CD8-positive, alpha-beta memory T cell (primary cell): ENCODE measurements at places on chromosomes 13 and 19.

GRCh38 chr19:7552781-7553180 is 17.3 kb downstream of the PNPLA6 start:
- no peak for DNase-seq

DNA sequence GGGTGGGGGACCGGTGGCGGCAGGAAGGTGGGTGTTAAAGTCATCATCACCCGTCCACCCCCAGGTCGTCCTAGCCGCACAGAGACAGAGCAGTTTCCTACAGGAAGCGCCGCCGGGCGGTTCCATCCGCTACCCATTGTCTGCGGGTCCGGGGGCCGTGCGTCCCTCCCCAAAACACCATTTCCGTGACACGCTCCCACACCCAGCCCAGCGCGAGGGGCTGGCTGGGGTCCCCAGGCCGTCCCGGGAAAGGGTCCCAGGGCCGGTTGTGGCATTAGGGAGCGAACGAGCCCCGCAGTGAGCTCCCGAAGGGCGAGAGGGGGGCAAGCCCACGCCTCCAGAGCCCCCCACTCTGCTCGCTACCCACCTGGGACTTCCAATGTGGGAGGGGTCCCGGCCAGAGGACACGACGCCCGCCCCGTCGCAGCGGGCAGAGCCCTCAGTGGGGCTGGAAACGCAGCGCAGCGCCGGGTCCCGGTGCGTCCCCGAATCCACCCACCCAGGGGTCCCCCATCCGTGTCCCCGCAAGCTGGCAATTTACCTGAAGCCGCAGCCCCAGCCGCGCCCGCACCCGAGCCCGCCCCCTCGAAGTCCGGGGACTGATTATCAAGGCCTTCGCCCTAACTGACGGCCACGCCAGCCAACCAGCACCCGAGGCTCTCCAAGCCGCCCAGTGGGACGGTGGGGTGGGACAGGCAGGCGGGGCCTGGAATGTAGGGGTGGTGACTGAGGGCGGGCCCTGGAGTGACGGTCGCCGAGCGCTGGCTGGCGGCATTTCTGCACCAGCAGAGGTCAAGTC is at the start of gene KANK3:
KANK3 (minus strand) TSS at position 579 of the 799 bp plus-strand sequence. CDS start 5,434 bp downstream, outside the sequence.
- peak; percentile 93 for DNase-seq

DNA sequence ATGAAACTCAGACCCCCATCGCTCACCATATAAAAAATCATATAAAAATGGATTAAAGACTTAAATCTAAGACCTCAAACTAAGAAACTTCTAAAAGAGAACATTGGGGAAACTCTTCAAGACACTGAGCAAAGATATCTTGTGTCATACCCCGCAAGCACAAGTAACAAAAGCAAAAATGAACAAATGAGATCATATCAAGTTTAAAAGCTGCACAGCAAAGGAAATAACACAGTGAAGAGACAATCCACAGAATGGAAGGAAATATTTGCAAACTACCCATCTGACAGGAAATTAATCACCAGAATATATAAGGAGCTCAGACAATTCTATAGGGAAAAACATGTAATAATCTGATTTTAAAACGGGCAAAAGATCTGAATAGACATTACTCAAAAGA is 808.3 kb downstream of the LIG4 start:
- no peak for DNase-seq

DNA sequence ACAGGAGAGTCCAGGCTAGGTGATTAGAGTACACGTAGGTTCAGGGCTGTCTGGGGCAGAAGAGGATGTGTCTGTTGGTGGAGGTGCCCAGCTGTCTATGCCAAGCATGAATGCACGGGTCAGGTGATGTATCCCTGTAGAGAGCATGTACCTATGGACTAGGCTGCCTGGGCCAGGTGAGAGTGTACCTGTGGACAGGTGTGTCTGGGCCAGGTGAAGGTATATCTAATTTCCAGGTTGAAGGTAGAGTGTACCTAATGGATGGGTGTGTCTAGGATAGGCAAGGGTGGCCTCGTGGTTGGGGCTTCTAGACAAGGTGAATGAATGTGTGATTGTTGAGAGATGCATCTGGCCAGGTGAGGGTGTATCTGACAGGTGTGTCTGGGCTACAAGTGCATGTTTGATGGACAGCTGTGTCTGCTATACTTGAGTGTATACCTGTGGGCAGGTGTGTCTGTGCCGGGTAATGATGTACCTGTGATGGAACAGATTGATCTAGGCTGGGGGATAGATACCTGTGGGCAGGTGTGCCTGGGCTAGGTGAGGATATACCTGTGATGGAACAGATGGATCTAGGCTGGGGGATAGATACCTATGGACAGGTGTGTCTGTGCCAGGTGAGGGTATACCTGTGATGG is 15.5 kb upstream of the ZNF414 start:
- no peak for DNase-seq

DNA sequence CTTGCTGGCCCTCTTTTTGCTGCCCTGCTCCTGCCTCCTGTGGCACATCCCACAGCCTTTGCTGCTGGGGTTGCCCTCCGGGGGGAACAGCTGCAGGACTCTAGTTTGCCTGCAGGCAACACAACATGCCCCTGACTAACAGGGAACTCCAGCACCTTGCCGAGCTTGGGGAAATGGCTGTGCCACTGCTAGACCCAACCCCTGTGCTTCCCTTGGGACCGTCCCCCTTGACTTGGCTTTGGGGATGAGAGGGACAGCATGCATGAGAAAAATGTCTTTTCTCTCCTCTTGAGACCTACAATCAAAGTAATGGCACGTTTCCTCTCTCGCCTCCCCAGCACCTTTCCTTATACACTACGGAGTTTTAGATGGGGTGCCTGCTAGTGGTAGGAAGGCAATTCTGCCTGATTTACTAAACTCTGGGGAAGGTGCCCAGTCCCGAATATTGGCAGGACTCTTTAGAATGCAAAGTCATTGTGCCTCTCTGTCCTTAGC is 12.4 kb upstream of the VWA8 start:
- DNase-seq = no peak

- DNase-seq = no peak
Measured at GRCh38 chr13:33340631-33341030, 55.1 kb upstream of the STARD13 start.

GRCh38 chr19:51079481-51080110 is 3.1 kb downstream of the KLK14 start:
- no peak for DNase-seq

DNA sequence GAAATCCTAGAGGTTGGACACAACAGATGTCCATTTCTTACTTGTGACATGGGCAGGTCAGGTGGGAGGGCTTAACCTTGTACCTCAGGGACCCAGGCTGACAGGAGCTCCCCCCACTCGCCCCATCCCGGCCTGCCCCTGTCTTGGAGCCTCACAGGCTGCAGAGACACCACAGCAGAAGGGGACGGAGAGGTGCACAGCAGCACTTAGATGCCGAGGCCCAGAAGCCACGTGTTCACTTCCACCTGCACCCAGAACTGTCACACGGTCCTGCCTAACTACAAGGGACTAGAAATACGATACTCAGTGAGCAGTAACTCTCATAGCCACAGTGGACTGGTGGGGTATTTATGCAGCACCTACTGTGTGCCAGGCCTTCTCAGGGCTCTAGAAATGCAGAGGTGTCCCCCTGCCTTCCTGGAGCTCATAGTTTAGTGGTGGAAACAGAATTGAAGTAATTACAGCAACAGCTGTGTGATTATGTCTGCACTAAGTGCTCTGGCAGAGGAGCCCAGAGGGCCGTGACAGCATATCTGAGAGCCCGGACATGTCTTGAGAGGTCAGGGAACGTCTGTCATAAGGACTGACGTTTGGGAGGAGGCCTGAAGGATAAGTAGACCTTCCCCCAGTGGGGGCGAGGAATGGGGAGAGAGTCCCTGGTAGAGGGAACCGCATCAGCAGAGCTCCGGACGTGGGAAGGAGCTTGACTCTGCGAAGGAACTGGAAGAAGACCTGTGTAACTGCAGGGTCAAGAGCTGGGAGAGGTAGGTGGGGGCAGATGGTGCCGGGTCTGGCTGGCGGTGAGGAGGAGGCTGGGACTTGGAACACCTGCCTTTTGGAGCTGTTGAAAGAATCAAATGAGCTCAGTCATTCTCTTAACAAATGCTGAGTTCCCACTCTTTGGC is 130.0 kb downstream of the SIPA1L3 start:
- no peak for DNase-seq

DNA sequence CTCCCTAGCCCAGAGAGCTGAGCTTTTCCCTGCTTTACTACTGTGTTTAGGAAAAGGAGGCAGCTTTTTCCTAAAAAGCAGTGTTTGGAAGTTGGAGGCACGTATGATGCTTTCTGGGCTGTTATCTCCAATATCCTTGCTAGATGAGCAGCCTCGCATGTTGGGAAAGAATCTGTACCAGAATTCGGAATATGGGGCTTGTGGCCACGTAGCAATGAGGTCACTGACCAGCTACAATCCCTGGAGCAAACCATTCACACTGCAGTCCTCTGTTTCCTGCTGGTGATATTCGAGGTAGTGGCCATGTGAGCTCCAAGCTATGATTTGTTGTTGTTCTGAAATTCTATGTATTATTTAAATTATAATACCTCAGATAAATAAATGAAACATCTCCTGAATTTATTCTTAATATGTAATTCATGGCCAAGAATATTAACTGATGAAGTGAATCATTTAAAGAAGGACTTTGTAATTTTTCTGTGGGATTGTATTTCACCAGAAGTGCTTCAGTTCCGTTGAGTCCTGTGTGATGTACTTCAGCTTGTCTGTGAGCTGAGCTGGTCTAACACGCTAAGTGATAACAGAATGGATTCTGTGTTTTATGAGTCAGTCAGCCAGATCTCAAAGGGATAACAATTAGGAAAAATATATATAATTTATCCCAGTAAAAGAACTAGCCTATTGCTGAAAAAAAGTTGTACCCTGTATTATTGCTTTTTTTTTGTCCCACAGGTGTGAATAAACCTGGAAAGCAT is 319.5 kb downstream of the SHISA2 start:
- DNase-seq = no peak

DNA sequence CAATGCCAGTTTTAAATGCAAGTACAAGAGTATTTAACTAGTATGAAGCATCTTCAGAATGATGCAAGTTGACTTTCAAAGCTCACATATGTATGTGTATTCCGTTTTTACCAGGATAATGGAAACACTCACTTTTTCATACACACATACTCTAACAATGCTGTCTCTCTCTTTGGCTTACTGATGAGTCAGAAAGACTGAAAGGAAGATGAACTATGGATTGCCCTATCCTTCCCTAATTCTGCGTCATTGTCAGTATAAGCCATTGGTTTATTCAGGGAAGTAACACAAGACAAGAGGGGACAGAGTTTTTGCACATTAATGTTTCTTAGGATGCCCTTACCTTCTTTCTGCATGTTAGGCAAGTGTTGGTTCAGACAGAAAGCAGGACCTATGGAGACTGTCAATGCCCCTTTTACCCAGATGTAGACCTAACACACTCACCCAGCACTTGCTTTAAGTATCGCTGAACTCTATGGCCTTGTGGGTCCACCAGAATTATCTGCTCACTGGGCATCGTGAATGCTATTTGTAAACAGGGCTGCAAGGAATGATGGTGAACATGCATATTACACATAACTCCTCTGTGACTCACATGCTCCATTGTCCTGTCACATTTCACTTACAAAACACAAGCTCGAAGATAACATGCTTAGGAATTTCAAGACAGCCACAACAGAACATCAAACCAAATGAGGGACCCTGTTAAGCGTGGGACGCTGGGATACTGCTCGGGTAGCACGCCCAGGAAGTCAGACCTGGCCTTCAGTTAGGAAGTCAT is 10.0 kb upstream of the OXGR1 start:
- no peak for DNase-seq

DNA sequence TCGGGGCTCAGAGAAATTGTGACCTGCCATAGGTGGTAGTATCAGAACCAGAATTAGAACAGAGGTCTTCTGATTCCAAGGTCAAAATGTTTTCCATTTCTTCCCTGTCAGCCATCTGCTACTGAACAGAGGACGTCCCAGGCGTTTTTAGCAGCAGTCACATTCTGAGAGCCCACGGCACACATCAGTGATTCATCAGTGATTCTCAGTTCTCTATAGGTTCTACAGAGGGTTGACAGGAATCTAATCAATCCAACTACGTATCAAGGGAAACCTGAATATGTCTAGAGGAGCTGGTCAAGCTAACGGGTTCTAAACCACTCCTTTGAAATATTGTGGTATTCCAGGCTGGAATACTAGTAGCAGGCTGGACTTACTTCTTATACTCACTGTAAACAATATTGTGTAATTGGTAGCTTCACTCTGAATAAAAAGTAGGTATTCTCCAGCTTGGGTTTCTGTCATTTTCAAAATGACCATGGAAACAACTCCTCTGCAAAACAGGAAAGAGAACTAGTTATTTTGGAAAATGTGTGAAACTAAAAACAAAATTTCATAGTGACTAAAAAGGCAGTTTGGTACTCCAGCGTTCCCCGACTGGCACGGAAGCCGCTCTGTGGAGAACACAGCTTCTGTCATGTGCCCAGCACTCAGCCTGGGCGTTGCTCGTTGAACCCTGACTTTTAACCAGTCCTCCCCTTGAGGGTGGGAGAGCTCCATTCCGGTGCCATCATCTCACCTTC is 43.2 kb downstream of the FLT3 start:
- DNase-seq = no peak

- no peak for DNase-seq
Measured at GRCh38 chr13:99393791-99394735, 86.9 kb upstream of the GPR183 start.

GRCh38 chr19:11457831-11458230 is 22.4 kb downstream of the PRKCSH start:
- no peak for DNase-seq

- no peak for DNase-seq
Measured at GRCh38 chr13:19597523-19597922, 35.9 kb upstream of the MPHOSPH8 start.

DNA sequence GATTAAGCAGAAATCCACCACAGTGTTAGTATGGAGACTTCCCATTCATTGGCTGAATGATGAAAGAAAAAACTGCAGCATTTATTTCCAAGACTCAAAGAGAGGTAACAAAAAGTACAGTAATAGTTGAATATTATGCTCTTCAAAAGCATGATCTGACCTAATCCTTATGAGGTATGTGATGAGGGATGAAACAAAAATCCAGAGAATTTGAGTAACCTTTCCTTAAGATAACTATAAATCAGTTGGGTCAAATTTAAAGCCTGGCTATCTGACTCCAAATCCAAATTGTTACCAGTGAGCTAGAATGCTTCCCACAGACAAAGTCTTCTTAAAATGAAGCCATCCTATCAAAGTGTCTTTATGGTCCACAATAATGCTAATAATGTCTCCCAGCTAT is 38.1 kb downstream of the NUFIP1 start:
- DNase-seq = no peak

- DNase-seq = no peak
Measured at GRCh38 chr13:112453874-112454647, 77.9 kb downstream of the SPACA7 start.

GRCh38 chr13:37707739-37708500 is 109.4 kb upstream of the POSTN start:
- no peak for DNase-seq

GRCh38 chr13:94583926-94584325 is 12.0 kb downstream of the TGDS start:
- no peak for DNase-seq

GRCh38 chr13:65472336-65472735 is 1757.8 kb downstream of the PCDH9 start:
- DNase-seq = no peak

GRCh38 chr19:49788857-49789256 is 22.1 kb downstream of the AP2A1 start:
- DNase-seq = no peak
